Fibroblast of mammary gland (primary cell): ENCODE measurements at places on chromosomes 1 and 21.

- no peak for DNase-seq
Measured at GRCh38 chr1:180945151-180945550, 32.5 kb downstream of the KIAA1614 start.

DNA sequence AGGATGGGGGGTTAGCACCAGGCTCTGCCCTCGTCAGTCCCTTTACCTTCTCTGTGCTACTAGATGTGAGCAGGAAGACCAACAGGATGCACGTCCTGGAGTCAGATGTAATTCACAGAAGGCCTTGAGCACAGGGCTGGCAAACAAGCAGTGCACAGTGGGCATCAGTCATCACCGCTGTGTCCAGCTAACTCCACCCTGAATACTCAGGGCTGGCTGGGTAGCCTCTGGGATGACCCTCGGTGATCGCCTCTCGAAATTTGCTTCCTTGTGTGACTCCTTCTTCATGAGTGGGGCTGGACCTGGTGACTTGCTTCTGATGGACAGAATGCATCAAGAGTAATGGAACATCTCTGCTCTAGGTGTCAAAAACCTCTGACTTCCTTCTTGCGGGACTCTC, 92.2 kb upstream of the TMPRSS2 start:
- no peak for DNase-seq

DNA sequence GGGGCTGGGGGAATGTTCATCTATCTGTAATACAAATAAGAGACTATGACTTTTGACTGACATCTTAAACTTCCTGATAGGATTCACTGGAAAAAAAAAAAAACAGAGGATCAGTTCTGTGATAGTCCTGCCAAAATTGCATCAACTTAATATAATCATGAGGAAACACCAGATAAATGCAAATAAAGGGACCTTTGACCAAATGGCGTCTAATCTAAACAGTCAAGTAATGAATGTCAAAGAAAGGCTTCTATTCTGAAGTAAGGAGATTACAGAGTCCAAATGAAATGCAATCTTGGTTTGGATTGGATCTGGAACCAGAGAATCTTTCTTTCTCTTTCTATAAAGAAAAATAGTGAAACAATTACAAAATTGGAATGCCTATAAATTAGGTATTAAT, 513.4 kb downstream of the KCNT2 start:
- no peak for DNase-seq

- peak; percentile 19 for DNase-seq
Measured at GRCh38 chr1:17119076-17119772, at the start of gene PADI2. Gene PADI2 (minus strand): TSS chr1:17119451. CDS start chr1:17119371, 80 bp downstream.

DNA sequence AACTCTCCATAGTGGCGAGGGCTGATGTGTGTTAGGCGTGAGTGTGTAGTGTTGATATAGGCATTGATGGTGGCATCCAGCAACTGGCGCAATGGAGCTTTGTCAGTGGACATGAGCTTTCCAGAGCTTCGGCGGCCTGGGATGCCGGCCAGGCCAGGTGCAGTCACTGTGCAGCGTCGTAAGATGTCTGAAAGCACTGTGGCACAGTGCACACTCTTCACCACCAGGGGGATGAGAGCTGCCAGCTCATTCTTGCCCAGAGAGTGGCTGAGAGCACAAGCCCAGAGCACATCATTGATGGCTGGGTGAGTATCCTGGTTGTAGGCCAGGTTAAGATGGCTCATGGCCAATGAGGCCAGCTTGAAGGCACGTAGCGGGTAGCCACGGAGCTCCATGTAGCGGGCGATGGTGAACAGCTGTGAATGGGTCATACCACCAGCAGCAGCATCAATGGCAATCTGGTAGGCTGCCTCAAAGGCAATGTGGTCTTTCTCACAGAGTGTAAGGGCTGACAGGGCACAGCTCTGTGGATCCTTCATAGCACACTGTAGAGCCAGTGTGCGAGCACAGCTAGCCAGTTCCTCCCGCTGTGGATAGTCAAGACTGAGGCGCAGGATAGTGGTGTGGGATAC, 6.7 kb downstream of the UROD start:
- peak; percentile 58 for DNase-seq

DNA sequence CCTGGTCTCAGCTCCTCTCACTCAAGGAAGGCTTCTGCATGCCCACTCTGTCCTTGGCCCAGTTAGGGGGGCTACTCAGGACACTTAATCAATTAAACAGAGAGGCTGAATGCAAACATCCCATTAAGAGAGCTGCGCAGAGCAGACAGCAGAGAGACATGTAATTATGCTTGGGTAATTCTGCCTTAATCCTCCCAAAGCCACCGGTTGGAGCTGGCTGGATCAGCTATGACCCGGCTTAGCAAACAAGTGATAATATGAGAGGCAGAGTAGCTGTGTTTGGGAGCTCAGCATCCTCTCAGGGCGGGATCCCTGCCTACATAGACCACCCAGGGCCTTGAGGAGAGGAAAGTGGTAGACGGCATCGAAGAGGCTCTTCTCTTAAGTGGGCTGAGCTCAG, 183.2 kb downstream of the GRIK3 start:
- no peak for DNase-seq

DNA sequence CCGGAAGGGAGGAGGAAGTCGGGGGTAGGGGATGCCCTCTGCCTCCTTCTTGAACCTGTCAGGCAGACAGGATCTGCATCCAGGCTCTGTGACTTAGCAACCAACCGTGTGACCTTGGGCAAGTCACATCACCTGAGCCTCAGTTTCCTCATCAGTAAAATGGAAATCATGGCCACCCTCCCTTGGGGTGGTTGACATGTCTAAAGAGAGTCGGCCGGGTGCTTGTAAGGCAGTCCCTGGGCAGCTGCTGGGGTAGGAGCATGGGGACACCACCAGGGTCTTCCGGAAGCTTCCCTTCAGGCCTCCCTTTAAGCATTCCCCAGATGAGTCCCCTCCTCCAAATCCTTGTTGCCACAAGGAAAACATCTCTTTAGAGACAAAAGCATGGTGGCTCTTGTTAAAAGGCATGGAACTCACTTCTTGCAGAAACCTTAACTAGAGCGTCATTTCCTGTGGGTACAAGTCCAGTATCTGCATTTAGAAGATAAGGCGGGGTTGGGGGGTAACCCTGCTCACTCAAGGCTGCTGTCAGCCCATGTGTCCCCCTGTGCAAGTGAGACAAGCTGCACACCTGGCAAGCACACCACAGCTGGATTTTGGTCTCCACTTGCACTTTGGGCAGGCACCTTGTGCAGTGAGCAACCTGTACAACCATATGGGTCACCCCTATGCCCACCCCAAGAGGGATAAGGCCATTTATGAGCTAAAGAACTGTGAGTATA, 10.4 kb downstream of the CLCNKB start:
- no peak for DNase-seq

DNA sequence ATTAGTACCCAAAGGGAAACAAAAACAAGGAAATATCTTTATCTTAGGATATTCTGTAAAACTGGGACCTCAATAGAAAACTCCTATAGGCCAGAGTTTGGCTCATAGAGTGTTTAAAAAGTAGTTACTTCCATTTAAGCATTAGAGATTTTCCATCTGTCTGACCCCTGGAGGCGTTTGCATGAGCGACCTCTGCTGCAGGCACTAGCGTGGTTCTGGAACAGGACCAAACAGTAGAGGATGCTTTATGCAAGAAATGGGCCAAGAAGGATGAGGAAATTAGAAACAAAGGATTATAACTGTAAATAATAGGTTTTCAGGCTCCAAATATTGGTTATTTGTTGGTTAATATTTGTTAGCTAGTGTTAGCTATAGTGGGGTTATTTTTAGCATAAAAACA, 5.7 kb downstream of the ZBTB40 start:
- DNase-seq: peak; percentile 44

DNA sequence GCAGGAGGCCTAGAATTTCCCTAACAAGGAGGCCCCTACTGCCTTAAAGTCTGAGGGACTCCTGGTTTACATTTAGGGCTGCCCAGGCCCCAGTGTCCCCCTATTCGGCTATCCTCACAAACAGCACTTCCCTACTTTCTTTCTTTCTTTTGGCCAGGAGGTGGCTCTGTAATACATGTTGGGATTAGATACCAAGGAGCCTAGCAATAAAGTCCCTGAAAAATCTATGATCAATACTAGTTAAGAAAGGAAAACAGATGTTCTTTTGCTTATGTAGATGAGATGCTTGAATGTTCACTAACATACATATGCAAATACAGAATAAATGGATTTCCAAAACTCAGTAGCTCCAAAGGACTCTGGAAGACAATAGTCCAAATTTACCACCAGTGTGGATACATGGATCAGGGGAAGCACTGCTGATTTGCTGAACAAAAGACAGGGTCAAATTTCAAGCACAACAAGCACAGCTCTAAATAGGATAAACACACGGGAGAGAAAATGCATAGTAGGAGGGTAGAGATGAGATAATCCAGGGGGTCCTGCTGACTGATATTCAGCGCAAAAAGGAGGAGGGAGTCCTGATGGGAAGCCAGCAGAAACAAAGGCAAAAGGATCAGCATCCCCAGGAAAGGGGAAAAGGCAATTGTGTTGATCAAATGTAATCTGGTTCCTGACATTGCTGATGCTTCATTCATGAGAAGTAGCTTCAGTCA, 240.0 kb downstream of the NUF2 start:
- peak; percentile 40 for DNase-seq

- no peak for DNase-seq
Measured at GRCh38 chr1:58258082-58258481, 288.4 kb downstream of the OMA1 start.
